ENCODE measurements at places on chromosomes 2 and 18.

- no peak for DNase-seq
Measured at GRCh38 chr2:3482363-3482821, 36.9 kb downstream of the ADI1 start.

DNA sequence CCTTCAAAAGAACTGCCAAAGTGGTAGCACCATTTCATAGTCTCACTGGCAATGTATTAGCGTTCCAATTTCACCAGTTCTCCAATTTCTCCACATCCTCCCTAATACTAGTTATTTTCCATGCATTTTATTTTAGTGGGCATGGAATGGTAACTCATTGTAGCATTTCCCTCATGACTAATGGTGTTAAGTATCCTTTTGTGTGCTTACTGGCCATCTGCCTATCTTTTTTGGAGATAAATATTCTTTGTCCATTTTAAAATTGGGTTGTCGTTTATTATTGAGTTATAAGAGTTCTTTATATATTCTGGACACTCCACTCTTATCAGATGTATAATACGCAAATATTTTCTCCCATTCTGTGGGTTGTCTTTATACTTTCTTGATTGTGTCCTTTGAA is 107.1 kb downstream of the THADA start:
- no peak for DNase-seq

- peak; percentile 13 for DNase-seq
Measured at GRCh38 chr2:2848621-2849333, 517.7 kb upstream of the MYT1L start.

GRCh38 chr18:54772056-54772455 is 56.2 kb upstream of the RAB27B start:
- DNase-seq: no peak
